Activated T-helper 1 cell treated with anti-CD3 and anti-CD28 coated beads, Interleukin-12 subunit alpha, Interleukin-12 subunit beta, Interleukin-2, Interleukin-4 antibody, amounts not matched to agents 30 ng/mL and 10 ng/mL and 1 ng/mL, durations not matched to agents 14 hours and 24 hours and 36 hours (primary cell): ENCODE measurements at places on chromosomes 6 and 20.

DNA sequence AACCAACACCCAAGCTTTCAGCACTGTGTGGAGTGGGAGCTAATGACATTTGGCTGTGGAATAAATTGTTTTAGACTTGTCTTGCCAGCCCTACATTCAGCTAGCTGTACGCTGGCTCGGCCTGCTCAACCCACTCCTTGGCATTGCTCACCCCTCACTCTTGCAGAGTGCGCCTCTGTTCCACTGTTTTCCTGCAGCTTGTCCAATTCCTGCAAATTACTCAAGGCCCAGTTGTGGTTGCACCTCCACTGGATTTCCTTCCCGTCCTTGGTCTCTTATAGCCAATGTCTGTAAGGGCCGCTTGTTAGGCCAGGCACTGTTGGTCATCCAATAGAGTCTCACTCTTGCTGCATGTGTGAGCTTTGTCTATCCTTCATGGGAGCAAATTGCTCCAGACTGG, 289.2 kb upstream of the RNF24 start:
- no peaks in the 10 kb centered on the region for H3K4me1 ChIP-seq
- H3K4me3 ChIP-seq, result no peak overlapping the region
- H3K27ac ChIP-seq, result no peak overlapping the region
- H3K36me3 ChIP-seq, result no peaks in the 10 kb centered on the region

DNA sequence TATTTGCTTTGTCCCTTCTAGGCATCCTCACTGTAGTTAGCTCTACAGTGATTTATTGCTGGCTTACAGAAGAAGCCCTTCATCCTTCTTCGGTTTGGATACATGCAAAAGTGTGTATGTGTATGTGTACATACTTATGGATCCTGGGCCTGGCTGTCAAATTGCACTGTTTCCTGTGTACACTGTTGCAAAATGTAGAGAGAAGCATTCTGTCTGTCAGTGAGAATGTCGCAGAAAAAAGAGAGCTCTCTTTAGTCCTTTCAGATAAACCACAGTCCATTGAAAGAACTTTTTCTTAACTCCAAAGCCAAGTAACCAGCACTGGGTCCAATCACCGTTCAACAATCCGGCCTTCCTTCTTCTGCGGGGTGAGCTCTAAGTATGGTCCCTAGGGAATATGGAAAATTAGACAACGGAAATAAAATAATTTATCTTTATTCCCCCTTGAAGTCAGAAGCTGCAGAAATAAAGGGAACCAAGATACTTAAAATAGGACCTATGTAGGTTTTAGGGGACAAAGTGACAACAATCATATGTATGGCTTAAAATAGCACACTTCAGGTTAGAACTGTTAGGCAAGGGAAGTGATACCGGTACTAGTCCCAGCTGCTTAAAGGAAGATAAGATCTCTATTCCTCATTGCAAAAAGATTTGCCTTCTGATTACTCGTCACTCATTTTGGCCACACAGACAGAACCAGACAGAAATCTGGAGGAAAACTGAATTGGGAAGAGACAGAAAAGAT, 107.0 kb downstream of the CD83 start:
- peaks cover 5% of the 10 kb centered on the region for H3K36me3 ChIP-seq
- peaks cover 7% of the 10 kb centered on the region for H3K4me1 ChIP-seq
- DNase-seq, result no peak

GRCh38 chr6:291697-292505, at the start of gene DUSP22:
TSS of gene DUSP22 (plus strand) at chr6:292487. CDS start at chr6:292540, 53 bp downstream.
- peaks cover 39% of the 10 kb centered on the region for H3K4me1 ChIP-seq
- H3K27ac ChIP-seq, result peak within 1 kb of the TSS; percentile 99
- H3K27me3 ChIP-seq, result no peaks in the 10 kb centered on the region
- peak; percentile 79 for DNase-seq

DNA sequence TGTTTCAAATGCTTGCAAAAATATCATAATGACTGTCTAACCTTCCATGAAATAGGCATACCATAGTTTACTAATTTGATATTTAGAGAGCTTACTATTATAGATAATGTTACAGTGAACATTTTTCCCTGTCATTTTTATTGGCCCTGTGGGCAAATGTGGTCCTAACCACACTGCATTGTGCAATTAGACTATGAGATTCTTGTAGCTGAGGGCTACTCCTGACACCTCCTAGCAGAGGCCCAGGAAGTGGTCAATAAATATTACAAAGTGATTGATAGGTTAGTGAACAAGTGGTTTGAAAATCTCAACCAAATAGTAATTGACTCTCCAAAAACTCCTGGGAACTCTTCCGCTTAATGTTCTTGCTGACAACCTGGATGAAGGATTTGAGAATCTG, 160.5 kb upstream of the KCNG1 start:
- no peak for DNase-seq
- no peak overlapping the region for H3K27ac ChIP-seq
- H3K4me1 ChIP-seq, result no peaks in the 10 kb centered on the region
- H3K36me3 ChIP-seq, result no peaks in the 10 kb centered on the region
- peaks cover 12% of the 10 kb centered on the region for H3K27me3 ChIP-seq

DNA sequence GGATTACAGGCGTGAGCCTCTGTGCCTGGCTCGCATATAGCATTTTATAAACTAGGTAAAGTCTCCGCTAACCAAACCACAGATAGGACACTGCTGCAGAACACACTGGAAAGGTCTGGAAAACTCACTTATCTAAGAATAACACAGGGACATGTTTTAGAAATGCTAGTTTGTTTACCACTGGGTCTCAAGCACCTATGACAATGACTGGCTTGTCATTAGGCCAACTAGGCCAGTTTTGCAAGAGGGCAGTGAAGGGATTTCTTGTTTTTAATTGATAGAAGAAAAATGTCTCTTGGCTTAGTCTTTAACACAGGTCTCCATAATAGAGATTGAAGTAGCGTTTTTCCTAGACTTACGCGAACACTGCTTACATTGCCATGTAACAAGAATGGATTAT, 201.4 kb downstream of the TMEM242 start:
- H3K36me3 ChIP-seq, result peaks cover 15% of the 10 kb centered on the region
- no peaks in the 10 kb centered on the region for H3K27me3 ChIP-seq
- H3K4me3 ChIP-seq, result no peak overlapping the region
- DNase-seq, result no peak
- peaks cover 8% of the 10 kb centered on the region for H3K4me1 ChIP-seq

DNA sequence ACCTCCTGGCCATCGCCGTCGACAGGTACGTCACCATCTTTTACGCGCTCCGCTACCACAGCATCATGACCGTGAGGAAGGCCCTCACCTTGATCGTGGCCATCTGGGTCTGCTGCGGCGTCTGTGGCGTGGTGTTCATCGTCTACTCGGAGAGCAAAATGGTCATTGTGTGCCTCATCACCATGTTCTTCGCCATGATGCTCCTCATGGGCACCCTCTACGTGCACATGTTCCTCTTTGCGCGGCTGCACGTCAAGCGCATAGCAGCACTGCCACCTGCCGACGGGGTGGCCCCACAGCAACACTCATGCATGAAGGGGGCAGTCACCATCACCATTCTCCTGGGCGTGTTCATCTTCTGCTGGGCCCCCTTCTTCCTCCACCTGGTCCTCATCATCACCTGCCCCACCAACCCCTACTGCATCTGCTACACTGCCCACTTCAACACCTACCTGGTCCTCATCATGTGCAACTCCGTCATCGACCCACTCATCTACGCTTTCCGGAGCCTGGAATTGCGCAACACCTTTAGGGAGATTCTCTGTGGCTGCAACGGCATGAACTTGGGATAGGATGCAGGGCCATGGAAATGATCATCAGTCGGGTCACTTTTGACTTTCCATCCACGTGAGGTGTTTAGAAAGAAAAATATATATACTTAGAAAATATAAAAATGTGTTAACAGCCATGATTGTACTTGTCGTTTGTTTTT, 868 bp downstream of the MC3R start:
- no peaks in the 10 kb centered on the region for H3K4me1 ChIP-seq
- DNase-seq, result no peak
- peaks cover 3% of the 10 kb centered on the region for H3K27me3 ChIP-seq
- H3K27ac ChIP-seq, result no peak overlapping the region
- no peak overlapping the region for H3K4me3 ChIP-seq

GRCh38 chr20:18717062-18717461, 96.5 kb upstream of the SCP2D1 start:
- no peaks in the 10 kb centered on the region for H3K36me3 ChIP-seq
- no peaks in the 10 kb centered on the region for H3K27me3 ChIP-seq
- peaks cover 5% of the 10 kb centered on the region for H3K4me1 ChIP-seq
- DNase-seq, result no peak

- H3K27me3 ChIP-seq, result peaks cover 8% of the 10 kb centered on the region
- no peaks in the 10 kb centered on the region for H3K4me1 ChIP-seq
- no peak for DNase-seq
- H3K36me3 ChIP-seq, result no peaks in the 10 kb centered on the region
- no peak overlapping the region for H3K27ac ChIP-seq
These were observed 89.9 kb upstream of the AKIRIN2 start for GRCh38 chr6:87791982-87792381.

DNA sequence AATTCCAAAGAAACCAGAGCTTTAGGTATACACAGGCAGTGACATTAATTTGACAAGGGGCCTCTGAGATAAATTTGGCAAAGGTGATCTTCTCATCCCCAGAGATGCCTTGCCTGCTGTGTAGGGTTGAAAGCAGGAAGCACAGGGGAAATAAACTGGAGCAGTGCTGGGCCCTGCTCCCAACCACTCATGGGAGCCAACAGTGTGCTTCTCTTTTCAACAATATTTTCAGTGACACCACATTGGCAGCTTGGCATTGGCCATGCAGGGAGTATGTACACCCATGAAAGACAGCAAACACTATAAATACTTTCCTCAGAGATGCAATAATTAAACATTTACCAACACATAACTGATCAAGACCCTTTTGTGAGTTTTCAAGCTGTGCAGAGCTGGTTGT, 90.7 kb upstream of the F13A1 start:
- DNase-seq, result no peak
- no peak overlapping the region for H3K27ac ChIP-seq
- H3K36me3 ChIP-seq, result no peaks in the 10 kb centered on the region
- no peaks in the 10 kb centered on the region for H3K4me1 ChIP-seq
- peaks cover 2% of the 10 kb centered on the region for H3K27me3 ChIP-seq

DNA sequence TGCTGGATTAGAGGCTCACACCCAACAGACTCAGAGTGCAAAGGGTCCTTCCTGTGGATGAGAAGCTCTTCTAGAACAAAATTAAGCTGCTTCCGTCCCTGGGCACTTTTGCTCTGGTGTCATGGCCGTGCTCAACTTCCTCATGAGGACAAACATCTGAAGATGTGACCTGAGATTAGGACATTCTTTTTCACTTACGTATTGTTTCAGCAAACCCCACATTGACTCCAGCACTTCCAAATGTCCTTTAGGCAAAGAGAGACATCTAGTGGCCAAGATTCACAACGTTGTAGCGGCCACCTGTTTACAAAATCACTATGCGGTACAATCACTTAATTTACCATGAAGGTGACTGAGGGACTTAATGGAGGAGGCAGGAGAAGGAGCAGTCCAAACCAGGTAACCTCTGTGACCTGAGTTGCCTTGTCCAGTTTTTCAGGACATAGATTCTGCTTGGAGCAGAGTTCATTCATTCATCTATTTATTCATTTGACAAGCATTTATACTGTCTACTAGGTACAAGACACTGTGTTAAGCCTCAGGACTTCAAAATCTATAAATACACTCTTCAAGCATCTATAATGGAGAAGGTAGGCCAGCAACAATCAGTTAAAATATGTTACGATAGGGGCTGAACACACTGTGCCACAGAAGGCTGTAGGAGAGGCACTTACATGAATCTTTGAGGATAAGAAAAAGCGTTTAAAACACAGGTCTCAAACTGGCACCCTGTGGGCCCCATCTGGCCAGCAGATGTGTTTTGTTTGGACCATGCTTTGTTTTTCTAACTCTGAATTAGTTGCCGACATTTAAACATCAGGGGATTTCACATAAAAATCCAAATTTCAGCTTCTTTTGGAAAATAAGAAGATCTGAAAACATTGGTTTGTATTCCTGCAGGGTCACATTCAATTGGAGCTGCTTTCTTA, 5.6 kb upstream of the ADGRF1 start:
- DNase-seq, result peak; percentile 2
- H3K36me3 ChIP-seq, result no peaks in the 10 kb centered on the region
- H3K4me1 ChIP-seq, result peaks cover 5% of the 10 kb centered on the region
- H3K27ac ChIP-seq, result no peak overlapping the region
- no peak overlapping the region for H3K4me3 ChIP-seq

- H3K27me3 ChIP-seq, result no peaks in the 10 kb centered on the region
- no peak for DNase-seq
- no peak overlapping the region for H3K27ac ChIP-seq
- H3K36me3 ChIP-seq, result peaks cover 1% of the 10 kb centered on the region
These were observed 83.2 kb downstream of the SHLD1 start for GRCh38 chr20:5833309-5833941.

GRCh38 chr6:24052590-24052961, 73.4 kb upstream of the NRSN1 start:
- no peak overlapping the region for H3K4me3 ChIP-seq
- no peaks in the 10 kb centered on the region for H3K4me1 ChIP-seq
- DNase-seq, result no peak
- H3K27ac ChIP-seq, result no peak overlapping the region
- H3K27me3 ChIP-seq, result no peaks in the 10 kb centered on the region
- no peaks in the 10 kb centered on the region for H3K36me3 ChIP-seq

DNA sequence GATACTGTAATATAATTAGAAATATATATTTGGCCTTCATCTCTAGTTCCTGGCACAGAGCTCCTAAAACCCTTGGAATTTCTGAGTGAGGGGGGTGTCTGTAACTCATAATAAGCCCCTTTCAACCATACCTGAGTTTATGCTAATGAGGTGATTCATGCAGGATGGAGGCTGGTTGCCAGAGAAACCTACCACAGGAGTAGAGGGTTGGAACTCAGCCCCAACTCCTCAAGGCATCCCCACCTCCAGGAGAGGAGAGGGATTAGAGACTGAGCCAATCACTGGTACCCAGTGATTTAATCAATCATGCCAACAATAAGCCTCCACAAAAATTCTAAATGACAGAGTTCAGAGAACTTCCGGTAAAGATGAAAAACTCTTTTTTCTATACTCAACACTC, 17.5 kb downstream of the UQCC1 start:
- DNase-seq, result no peak
- H3K4me3 ChIP-seq, result no peak overlapping the region
- no peaks in the 10 kb centered on the region for H3K36me3 ChIP-seq
- no peaks in the 10 kb centered on the region for H3K27me3 ChIP-seq
- no peak overlapping the region for H3K27ac ChIP-seq

GRCh38 chr6:38552121-38552520, 87.6 kb downstream of the BTBD9 start:
- H3K4me1 ChIP-seq, result no peaks in the 10 kb centered on the region
- no peaks in the 10 kb centered on the region for H3K27me3 ChIP-seq
- DNase-seq, result no peak
- H3K27ac ChIP-seq, result no peak overlapping the region
- H3K36me3 ChIP-seq, result peaks cover 2% of the 10 kb centered on the region
- H3K4me3 ChIP-seq, result no peak overlapping the region

GRCh38 chr20:54822386-54822785, 347.0 kb downstream of the DOK5 start:
- no peaks in the 10 kb centered on the region for H3K27me3 ChIP-seq
- H3K27ac ChIP-seq, result no peak overlapping the region
- DNase-seq, result no peak
- H3K4me1 ChIP-seq, result no peaks in the 10 kb centered on the region
- H3K4me3 ChIP-seq, result no peak overlapping the region
- H3K36me3 ChIP-seq, result no peaks in the 10 kb centered on the region

DNA sequence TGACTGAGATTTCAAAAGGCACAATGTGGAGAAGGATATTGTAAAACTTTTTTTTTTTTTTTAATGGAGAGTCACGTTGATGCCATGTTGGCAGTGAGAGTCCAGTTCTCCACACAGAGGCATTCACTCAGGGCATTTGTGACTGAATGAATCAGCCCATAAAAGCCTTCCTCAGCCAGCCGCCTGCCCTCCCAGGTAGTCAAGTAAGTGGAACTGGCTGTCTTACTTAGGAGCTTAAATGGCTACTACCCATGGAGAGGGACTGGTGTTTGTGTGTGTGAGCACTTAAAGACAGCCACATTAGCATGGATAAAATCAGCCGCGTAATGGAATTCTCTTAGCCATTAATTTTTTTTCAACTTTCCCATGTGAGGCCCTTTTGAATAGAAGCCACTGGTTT, 12.6 kb downstream of the AAR2 start:
- H3K36me3 ChIP-seq, result peaks cover 38% of the 10 kb centered on the region
- H3K4me3 ChIP-seq, result no peak overlapping the region
- no peak for DNase-seq
